ENCODE measurements at places on chromosomes 7 and 10.

DNA sequence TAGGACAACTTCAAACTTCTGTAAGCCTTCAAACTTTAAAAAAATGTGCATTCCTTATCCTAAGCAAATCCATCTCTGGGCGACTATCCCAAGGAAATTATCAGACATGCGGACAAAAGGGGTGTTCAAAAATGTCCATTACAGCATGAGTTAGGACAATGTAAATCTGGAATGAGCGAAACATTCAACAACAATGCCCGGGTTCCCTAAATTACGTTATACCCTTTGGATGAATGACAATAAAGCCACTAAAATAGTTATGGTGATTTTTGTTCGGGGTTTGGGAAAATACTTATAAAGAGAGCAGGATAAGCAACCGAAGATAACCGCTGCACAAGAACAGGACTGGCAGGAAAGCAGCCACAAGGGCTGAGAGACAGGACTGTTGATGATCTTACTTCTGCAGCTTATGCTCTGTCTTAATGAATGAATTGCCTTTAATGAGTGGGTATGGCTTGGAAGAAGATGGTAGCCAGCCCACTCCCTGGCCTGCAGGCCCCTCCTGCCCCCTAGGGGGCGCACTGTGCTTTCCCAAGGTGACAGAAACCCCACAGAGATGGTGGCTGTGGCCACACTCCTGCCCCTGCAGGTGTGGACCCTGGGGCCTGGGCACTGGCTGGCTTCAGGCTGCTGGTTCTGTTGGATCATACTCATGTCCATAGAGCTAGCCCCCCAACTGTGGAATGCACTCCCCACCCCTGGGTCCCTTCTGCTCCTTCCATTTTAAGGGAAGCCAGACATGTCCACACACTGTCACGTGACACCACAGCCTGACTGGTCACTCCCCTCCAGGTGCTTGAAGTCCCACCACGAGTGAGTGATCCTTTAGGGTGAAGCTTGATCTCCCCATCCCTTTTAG lies 45.0 kb downstream of the ZCCHC24 start:
- DNase-seq: peak; percentile 38

GRCh38 chr10:103649654-103650423 lies 156.3 kb downstream of the NEURL1 start:
- DNase-seq: no peak

DNA sequence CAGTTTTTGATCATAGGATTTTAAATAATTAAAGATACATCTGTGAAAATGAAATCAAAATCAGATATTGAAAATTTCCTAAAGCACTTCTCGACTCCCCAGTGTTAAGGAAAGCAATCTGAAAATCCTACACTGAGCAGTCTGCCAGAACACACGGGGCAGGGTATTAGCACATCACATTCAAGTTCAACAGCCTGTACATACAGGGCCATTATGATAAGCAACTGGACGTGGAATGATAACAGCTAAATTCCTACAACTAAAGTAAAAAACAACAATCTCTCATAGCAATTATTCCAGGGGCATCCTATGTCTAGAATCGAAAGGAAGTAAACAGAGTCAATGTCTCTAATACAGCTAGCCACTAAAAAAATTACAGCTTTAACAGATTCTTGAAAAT lies 31.7 kb downstream of the TRDMT1 start:
- no peak for DNase-seq

DNA sequence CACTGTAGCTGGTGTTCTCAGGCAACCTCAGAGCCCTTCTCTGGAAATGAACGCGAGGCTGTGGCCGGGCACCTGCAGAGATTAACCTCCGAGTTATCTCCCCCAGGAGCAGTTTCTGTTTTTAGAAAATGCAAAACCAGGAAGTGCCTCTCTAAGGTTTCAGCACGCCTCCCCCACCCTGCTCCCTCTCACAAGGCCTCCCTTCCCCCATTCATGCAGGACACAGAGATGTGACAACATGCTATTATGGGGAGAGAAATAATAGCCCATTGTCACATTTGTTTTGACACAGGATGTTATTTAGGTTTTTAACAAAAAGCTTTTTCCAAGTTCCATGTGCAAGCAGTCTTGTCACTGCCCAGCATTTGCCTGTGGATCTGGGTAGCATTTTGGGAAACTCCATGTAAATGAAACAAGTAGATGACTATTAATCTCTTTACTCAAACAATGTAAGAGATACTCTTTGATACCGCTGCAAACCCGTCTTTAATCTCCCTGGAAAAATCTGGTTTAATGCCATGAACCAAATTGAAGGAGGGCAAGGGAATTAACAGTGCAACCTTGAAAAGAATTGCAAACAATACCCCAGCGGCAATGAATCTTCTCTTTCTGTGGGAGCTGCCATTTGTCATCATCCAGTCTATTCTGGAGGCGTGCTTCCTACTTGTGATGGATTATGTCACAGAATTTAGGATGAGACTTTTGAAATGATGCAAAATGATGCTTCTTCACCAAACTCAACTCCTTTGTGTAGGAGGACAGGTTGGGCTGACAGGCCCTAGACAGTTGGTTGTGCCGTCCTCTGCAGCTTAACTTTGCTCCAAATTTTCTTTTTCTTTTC lies 86.5 kb upstream of the NMT2 start:
- DNase-seq: peak; percentile 17

- no peak for DNase-seq
Measured at GRCh38 chr7:86708031-86708680, 64.4 kb downstream of the GRM3 start.

DNA sequence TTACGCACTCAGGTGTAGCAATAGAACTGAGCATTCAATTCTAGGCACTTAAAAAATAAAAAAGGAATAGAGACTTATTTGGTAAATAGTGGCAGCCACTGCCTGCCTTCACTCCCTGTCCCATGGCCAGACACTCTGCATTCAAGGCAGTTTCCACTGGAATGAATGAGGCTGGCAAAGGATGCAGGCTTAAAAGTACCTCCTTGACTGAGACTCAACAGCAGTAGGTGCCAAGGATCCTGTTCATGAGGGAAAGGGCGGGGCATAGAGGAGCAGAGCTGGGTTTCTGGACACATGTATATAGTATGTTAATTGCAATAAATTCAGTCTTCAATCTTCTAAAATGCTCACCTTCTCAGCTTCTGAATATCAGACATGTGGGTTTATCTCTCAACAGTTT lies 242.6 kb downstream of the PHF14 start:
- no peak for DNase-seq
